ENCODE measurements at places on chromosomes 1 and 21.

DNA sequence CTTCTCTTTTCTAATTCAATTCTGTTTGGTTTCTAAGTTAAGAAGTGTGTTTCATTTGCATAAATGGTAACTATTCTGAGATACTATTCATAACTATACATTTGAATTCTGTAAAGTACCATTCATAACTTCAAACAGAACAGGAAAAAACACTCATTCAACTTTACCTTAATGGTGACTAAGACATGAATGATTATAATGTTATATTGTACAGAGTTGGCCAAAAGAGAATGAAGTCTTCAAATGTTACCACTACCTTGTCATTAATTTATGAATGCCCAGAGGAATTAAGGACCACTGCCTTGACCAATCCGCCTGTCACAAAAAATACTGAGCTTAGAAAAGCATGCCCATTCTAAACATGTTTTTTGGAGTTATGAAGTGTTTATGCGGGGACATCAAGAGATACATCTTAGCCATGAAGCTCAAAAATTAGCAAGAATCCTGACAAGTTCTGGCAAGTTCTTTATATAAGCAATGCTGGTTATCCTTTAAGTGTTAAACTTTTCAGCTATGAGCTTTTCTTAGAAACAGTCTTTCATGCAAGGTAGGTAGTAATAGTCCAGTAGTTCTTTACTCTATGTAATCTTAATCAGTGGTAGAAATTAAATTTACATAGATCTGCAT is 7.9 kb downstream of the WASF2 start:
- no peak for DNase-seq

DNA sequence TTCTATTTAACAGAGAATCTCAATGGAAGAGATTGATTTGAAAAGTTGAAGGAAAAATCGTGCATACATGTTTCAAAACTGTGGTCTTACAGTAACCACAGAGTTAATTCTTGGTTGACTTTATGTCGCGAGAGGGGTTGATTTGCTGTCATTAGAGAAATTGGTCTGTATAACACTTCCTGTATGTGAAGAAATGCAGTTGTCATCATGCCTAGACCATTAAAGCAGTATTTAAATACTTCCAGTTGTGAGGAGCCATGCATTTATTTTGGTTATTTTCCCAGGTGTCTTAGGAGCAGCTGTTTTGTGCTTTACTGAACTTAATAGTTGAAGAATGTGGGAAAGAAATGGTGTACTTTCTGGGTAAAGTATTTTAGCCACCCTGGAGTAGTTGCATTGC is 76.2 kb downstream of the NFIA start:
- no peak for DNase-seq

GRCh38 chr1:17908945-17909344 is 153.8 kb downstream of the ACTL8 start:
- no peak for DNase-seq

GRCh38 chr1:158654086-158654485 is 32.4 kb downstream of the SPTA1 start:
- DNase-seq, result no peak

- DNase-seq, result no peak
These were observed 191.5 kb downstream of the SIPA1L2 start for GRCh38 chr1:232438476-232438875.

DNA sequence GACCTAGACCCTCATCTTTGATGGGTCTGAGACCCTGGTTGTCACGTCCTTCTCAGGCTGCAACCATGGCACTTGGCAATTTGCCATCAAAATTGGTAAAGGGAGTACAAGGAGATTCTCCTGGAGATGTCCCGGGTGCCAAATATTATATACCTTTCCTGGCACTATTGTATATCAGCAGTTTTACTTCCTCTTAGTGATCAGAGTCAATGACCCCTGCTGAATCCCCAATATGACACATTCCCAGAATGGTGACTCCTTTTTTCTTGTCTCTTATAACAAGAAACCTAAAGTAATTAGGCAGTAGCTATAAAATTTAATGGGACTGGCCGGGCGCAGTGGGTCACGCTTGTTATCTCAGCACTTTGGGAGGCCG is 39.6 kb upstream of the CDC42BPA start:
- DNase-seq, result no peak

DNA sequence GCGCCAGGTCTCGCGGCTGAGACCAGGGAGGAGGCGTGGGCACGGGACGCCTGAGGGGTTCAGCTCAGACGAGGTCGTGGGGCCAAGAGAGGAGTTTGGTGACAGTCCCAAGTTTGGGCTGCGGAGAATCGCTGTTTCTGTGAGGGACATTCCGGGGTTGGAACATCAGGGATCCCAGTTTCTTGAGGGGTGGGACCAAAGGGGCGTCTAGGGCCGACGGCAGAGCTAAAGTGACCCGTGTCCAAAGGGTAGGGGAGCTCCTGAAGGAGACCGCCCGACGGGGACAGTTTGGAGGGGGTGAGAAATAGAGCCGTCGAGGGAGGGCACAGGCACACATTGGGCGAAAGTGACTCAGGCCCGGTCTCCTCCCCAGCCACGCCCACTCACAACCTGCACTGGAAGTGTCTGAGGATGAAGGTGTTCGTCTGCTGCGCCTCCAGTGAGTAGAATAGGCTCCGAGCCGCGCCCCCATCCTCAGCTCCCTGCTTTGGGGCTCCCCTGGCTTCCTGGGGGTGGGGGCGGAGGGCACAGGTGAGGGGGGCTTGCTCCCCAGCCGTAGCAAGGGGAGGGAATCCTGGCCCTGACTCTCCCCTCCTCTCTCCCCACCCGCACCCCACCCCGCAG is 7.0 kb downstream of the EFNA3 start:
- peak; percentile 75 for DNase-seq

- DNase-seq, result no peak
These were observed 42.0 kb upstream of the RGS2 start for GRCh38 chr1:192766876-192767275.

- DNase-seq, result no peak
These were observed 7.2 kb upstream of the PTGER3 start for GRCh38 chr1:71054791-71055190.

DNA sequence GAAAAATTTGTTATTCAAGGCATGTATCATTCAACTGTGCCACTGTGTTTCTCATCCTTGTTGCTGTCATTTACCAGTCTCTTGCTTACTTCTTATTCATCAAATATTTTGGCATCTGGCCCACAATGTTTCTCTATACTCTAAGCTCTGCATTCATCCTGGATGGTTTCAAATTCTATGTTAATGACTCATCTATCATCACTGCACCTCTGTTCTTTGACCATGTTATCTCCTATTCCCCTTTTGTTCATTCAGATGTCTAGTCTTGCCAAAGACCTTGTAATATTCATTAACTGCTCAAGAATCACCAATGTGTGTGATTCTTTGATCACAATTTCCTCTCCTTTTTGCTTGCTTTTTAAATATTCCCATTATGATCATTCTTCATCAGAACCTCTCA is 54.6 kb upstream of the PRKACB start:
- DNase-seq, result no peak

GRCh38 chr1:214143006-214143992 is 137.7 kb upstream of the SMYD2 start:
- DNase-seq, result no peak

DNA sequence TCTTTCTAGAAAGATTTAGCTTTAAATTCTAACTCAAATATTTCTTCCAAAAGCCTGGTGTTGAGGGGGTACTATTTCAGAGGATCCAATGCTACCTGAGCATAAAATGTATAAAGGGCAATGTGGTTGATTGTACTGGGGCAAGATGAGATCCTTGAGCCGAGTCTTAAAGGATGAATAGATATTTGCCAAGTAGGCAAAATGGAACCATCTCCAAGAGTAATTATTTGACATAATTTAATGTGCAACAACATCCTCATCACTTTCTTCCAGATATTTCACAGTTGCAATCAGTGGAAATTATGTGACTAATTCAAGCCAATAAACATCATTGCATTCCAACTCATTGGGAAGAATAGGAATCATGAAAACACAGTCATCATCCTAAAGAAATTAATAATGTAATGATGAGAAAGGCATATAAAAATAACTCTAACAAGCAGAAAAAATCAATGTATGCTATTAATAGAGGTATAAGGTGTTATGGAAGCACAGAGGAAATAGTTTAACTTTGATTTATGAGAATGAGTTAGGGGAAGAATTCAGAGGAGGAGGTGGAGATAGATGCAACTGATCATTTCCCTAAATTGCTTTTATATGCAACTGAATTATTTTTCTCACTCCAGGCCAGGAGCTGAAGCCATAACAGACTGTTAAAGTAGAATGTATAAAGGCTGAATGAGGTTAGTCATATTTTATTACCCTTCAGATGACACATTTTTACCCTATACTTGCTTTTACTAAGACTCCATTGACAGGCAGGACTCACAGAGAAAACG is 30.0 kb upstream of the RGS4 start:
- DNase-seq, result no peak

DNA sequence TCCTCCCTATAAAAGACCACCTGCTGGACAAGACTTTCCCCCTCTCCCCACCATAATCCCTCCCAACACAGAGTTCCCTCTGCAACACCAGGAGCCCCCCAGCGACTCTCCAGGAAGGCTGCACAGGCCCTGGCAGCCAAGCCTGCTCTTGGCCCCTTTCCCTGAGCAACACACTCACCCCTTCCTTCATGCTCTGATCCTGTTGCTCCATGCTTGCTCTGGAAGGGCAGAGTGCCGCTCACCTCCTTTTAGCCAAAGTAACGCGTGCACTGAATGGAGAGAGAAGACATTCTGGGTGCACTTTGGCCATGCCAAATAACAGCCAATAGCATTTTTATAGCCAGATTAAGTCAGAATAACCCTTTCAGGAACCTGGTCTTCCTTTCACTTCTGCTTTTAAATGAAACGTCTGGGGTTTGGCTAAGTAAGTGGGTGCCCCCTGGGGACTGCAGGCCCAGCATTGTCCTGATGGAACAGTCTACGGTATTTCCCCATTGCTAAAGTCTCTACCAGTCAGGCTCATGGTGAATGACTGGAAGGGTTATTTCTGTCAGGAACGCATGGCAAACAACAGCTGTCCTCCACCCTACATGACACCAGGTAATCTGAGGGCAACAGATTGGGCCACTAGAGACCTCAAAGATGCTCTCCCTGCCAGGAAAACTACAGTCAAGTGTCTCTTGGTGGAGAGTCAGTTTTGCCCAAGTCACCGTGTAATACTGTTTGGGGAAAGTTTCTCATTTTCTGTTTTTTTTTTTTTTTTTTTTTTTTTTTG is at the start of gene SLC2A5:
Gene SLC2A5, minus strand, starts transcription at position 310 of the 775 bp plus-strand sequence. Its CDS starts 99 bp downstream, at position 211.
- no peak for DNase-seq

- no peak for DNase-seq
These were observed 53.9 kb downstream of the CASQ2 start for GRCh38 chr1:115714572-115715141.

- DNase-seq, result no peak
These were observed 20.5 kb downstream of the ARID4B start for GRCh38 chr1:235307158-235308124.

- no peak for DNase-seq
These were observed 1.2 kb downstream of the MAN1C1 start for GRCh38 chr1:25617625-25618432.

DNA sequence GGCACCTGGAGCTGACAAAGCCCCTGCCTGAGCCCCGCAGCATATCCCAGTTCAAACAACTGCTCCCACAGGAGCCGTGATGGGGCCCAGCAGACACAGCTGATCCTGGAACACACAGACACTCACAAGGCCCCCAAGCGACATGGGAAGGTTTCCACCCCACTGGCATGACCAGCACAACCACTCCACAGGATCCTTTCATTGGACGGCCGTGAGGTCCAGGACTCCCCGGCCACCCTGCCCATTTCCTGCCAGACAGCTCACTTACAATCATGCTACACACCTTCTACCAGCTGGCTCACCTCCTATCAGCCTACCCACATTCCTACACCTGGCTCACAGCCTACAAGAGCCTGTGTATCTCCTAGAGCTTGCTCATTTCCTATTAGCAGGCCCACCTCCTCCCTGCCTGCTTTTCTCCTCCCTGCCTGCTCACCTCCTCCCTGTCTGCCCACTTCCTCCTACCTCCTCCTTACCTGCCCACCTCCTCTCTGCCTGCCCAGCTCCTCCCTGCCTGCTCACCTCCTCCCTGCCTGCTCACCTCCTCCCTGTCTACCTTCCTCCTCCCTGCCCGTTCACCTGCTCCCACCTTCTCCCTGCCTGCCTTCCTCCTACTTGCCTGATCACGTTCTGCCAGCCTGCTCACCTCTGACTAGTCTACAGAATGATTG is 73.9 kb downstream of the MATN1 start:
- DNase-seq, result no peak

GRCh38 chr1:247241691-247242090 is 14.2 kb upstream of the VN1R5 start:
- no peak for DNase-seq

DNA sequence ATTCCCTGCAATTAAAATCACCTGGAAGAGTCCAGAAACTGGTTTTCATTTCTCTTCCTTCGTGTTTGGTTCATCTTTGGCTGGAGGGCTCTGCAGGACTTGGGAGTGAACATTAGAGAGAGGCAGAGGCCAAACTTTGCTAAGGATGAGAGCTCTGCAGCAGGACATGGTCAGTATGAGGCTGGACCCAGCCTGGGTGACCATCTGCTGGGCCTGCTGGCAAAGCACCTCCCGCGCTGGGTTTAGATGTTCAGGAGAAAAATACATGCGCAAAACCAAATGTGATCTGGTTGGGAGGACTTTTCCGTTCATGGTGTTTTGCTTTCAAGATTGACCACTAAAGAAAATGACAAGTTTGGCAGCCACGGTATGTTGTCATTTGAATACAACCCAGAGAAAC is 15.9 kb downstream of the KAZN start:
- DNase-seq, result no peak

DNA sequence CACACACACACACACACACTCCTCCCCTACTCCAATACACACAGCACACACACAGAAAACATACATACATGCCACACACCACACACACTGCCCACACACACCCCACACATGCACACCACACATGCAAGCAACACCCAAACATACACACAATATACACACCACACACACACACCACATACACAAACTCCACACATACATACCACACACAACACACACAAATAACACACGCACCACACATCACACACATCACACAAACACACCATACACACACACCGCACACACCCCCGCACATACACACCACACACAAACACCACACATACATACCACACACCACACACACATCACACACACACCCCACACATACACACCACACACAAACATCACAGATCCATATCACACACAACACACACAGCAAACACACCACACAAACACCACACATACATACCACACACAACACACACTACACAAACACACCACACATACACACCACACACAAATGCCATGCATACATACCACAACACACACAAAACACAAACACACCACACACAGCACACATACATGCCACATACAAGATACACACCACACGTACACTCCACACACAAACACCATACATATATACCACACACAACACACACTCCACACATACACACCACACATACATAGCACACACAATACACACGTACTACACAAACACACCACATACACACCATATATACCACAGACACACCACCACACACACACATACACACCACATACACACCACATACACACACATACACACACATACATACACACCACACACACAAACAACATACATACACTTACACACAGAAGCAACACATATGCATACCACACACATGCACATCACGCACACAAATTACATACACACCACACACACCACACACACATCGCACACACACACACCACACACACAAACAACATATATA is 932 bp upstream of the RAB7B start:
- no peak for DNase-seq

- DNase-seq, result no peak
These were observed at the start of gene TFAP2E for GRCh38 chr1:35573198-35574124. TSS of gene TFAP2E (plus strand) at chr1:35573314. CDS start at chr1:35573578, 264 bp downstream.

GRCh38 chr1:184632415-184633175 is 122.1 kb downstream of the EDEM3 start:
- DNase-seq, result no peak

- no peak for DNase-seq
These were observed 2.3 kb upstream of the KRTAP10-7 start for GRCh38 chr21:44598061-44598460.

Measured in T-helper 17 cell (primary cell).